Fibroblast of lung (primary cell): ENCODE measurements at places on chromosomes 7 and 10. TPM values are rescaled to one million over a fixed set of nuclear protein-coding genes. Genes with fewer than 3 reads are reported as not detected.

- no peak for DNase-seq
These were observed 651 bp upstream of the ARPC1A start for GRCh38 chr7:99325001-99325493.

DNA sequence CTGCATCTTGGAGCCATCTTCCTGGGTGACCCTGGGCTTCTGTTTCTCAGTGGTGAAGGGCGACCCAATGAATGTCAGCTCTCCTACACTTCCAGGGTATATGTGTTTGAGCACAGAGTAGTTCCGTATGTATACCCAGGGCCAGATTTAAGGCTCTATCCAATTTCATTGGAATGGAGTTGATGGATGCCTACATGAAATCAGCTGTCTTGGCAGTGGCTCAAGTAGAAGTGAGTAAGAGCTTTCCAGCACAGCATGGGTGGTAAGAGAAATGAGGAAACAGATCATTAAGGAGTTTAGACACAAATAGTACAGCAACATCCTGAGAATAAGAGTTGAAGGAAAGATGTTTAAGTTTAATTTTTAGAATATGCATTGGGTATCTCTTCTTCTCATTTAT is 433.0 kb downstream of the PAXIP1 start:
- no peak for DNase-seq

CHN2 gene
- total RNA-seq, result 0.33 and 1.3 TPM in 2 replicates

- DNase-seq, result no peak
These were observed 97.8 kb downstream of the AUTS2 start for GRCh38 chr7:69696054-69696591.

DNA sequence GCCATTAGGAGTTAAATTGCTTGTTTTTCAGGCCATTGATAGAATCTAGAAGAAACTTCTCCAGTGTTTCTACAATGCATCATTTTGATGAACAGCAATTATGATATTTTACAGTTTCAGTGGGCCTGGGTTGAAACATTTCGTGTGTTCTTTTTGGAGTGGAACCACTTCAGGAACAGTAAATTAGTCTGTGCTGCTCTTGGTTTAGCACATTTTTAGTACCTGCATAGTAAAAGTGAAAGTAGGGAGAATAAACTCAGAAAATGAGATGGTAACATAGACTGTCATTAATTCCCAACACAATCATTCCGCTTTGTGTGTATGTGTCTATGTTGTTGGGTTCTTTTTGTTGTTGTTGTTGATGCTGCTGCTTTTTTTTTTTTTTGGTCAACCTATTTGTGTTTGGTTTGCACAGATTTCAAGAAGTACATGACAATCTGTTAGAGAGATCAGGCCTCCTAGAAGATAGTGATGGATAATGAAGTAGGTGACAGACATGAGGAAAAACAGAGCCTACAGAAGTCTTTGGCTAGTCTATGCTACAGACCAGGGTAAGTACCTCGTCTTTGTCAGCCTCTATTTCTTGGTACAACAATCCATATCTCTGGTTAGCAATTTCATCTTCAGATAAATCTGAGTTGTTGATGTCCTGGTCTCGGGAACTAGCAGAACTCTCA is 154.0 kb upstream of the TARP start:
- no peak for DNase-seq

- DNase-seq, result peak; percentile 70
These were observed 93.5 kb downstream of the AKAP9 start for GRCh38 chr7:92034116-92034515.

DNA sequence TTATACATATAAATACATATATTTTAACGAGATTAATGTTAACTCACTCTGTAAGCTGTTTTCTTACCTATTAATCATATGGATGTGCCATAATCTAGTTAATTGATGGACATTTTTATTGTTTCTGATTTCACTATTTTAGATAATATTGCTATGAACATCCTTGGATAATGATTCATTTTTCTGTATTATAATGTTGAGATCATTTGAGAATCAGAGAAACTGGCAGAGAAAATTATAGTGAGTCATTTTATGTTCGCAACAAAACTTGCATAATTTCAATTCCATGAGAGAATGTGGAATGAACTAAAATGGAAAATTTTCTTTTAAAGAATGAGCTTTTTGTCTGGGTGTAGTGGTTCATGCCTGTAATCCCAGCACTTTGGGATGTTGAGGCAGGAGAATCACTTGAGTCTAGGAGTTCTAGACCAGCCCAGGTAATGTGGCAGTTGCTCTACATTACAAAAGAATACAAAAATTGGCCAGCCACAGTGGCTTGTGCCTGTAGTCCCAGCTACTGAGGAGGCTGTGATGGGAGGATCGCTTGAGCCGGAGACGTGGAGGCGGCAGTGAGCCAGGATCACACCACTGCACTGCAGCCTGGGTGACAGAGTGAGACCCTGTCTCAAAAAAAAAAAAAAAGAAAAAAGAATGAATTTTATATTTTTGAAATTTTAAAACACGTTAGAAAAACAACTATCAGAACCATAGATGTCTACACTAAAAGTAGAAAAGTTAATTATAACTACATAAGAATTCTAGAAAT is 40.5 kb downstream of the PAPSS2 start:
- peak; percentile 70 for DNase-seq

- DNase-seq, result peak; percentile 93
These were observed 574 bp upstream of the CPED1 start for GRCh38 chr7:120987683-120988590.

- peak; percentile 53 for DNase-seq
These were observed 26.5 kb downstream of the TNRC18 start for GRCh38 chr7:5396999-5397663.

DNA sequence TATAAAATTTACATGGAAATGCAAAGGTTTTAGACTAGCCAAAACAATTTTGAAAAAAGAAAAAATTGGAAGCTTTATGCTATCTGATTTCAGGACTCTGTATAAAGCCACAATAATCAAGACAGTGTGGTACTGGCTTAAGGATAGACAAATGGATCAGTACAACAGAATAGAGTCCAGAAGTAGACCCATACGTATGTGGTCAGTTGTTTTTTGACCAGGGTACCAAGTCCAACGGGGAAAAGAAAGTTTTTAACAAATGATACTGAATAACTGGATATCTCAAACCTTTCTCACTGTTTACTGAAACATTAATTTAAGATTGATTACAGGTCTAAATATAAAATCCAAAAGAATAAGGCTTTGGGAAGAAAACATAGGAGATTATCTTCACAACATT is 79.7 kb downstream of the PODXL start:
- DNase-seq, result no peak

GRCh38 chr10:1403508-1404322 is 333.6 kb downstream of the ADARB2 start:
- DNase-seq, result no peak

GIMAP5 gene
- total RNA-seq, result not detected in 2 replicates

TMEM236 gene
- total RNA-seq, result under 0.01 and 0.17 TPM in 2 replicates

- DNase-seq, result no peak
These were observed 43.9 kb downstream of the STK32C start for GRCh38 chr10:132263866-132264265.

DNA sequence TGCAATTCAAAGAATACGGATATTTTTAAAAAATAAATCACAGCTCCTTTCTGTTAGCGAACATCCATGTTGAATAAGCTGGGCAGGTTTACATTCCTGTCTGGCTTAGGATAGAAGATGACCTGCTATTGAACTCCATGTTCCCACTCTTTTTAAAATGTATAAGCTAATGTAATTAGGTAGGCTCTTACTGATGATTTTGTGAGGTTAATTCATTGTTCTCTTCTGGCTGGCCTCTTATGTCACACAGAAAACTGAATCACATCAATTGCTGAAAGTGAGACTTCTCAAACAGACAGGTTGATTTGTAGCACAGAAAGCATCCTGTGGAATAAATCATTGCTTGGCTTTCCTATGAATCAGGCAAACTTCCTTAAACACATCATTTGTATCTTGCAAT is 24.2 kb downstream of the HGF start:
- DNase-seq, result no peak

SEMA3D gene
- total RNA-seq, result 4.6 and 12.1 TPM in 2 replicates

DNA sequence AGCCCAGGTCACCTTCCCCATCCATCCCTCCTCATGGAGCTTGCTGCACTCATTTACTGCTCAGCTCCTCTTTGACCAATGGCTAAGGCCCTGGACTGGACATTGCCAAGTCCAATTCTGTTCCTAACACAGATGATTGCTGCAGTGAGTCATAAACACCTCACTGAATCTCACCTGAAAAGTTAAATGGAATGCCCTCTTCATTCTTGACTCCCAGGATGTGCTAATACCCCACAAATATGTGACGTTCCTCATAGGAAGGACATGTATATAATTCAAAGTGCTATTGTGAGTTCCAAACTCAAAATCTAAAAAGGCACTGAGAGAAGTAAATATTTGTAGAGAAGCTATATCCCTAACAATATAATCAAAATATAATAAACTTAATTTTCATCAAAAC is 73.5 kb upstream of the DLX6 start:
- no peak for DNase-seq

DNA sequence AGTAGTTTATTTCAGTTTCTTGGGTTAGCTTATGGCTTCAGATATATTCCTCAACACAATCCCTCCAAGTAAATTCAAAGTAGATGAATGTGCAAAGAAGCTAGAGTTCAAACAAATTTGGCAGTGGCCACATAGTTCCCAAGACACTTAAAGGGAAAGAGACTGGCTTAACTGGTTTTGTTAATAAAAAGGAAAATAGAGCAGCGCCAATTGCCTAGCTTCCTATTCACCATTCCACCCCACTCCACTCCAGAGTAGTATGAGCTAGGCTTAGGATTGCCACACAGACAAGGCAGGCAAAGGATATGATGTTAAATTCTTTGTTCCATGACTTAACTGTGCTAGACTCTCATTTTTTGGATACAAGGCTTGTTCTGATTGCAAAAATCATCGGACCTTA is 2.0 kb downstream of the XRCC2 start:
- no peak for DNase-seq

DNA sequence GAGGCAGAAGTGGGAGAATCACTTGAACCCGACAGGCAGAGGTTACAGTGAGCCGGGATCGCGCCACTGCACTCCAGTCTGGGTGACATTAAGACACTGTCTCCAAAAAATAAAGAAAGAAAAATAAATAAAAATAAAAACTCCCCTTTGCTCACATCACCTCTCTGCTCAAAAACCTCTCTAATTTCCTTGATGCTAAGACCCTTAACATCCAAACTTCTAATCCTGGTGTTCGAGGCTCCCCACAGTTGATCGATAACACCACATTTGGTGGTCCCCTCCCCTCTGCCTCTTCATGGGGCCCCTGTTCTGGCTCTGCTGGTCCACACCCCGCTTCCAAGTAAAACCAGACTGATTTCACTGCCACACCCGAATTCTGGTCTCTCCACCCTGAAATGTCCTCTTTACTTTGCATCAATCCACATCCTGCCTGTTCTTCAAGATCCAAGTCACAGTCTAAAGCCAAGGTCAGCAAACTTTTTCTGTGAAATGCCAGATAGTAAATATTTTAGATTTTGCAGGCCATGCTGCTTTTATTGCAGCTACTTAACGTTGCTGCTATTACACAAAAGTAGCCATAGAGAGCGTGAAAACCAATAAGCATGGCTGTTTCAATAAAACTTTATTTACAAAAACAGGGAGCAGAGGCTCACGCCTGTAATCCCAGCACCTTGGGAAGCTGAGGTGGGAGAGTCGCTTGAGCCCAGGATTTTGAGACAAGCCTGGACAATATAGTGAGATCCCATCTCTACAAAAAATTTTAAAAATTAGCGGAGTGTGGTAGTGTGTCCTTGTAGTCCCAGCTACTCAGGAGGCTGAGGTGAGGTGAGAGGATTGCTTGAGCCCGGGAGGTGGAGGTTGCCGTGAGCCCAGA is 11.8 kb downstream of the MOSPD3 start:
- no peak for DNase-seq

DNA sequence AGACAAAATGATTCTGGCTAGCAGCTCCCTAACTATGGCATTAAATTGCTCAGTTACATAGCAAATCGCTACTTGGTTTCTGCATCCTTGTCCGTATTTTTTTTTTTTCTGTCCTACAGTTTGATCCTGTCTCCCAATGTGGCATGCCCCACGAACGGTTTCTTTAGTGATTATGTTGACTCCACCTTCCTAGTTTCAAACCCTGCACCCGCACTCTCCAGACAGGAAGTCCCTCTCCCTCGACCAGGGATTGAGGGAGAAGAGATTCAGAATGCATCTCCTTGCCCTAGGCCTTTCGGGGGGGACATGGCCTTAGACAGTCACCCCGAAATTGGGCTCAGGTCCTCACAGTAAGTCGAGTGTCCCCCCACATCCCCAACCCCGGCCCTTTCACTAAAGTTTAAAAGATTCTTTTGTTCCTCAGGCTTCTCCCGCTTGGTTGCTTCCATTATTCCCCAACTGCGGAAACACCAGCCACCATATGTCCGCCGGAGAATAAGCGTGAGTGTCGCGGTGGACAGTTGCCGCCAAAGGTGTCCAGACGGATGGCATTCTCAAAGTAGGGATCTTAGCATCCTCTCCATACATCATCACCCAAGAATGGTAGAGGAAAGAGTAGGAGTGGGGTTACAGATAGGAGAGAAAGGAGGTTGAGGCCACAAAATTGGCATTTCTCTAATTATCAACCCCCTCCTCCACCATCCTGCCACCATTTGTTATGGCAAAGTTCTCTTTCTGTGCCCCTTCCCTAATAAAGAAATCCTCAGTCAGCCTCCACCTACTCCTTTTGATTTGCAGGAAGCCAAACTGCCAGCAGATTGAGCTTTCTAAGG is 7.3 kb downstream of the EVX1 start:
- no peak for DNase-seq

GRCh38 chr10:20931156-20931795 is 34.2 kb upstream of the NEBL start:
- DNase-seq, result no peak

GRCh38 chr10:97648562-97649404 is 8.3 kb downstream of the PI4K2A start:
- DNase-seq, result peak; percentile 95

OAT gene
- total RNA-seq, result 125 and 147 TPM in 2 replicates

PON2 gene
- total RNA-seq, result 43.1 and 72.8 TPM in 2 replicates

SLC26A4 gene
- total RNA-seq, result 0.26 and 0.50 TPM in 2 replicates

HHEX gene
- total RNA-seq, result 3.1 and 3.5 TPM in 2 replicates

SMKR1 gene
- total RNA-seq, result 0.51 and 3.5 TPM in 2 replicates

DNA sequence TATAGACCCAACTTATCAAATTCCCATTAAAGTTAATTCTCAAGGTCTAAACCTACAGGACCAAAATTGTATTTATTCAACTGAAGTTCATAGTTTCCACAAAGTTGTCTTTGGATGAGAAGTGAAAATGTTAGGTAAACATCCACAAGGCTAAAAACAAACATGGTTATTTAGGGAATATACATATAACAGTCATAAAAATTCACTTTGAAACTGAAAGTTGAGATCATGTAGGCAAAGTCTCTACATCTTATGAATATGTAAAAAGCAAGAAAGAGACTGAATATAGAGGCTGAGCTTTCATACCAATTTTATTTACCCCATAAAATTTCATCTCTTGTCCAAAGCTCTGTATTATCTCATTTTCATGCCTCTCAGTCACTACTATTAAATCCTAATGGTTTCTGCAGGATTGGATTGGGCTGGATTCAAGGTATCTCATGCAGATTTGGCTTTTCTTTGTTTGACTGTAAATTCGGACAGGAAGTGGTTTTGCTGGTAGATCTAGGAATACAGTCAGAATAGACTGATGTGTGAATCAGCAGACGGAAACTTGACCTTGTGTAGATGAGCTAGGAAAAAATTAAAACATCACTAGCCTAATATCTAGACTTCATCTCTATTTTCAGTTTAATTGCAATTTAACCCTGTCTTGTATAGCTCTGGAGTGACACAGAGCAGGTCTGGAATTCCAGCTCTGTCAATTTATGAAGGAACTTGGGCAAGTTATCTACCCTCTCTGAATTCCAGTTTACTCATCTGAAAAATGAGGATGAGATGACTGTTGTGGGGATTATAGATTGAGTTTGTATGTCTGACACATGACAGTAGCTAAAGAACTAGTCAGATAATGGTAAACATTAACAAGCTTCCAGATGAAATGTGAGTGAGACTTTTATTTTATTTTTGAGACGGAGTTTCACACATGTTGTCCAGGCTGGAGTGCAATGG is 27.3 kb upstream of the SKAP2 start:
- DNase-seq, result peak; percentile 53
